Gastrocnemius medialis (tissue), 4 donors: ENCODE measurements at places on chromosomes 5 and 9.
A peak's percentile ranks its signal among the peaks of the same experiment; 100 is the strongest.

GRCh38 chr9:90979138-90979551 lies 177.5 kb downstream of the SYK start:
- no peak for DNase-seq

GRCh38 chr5:67807439-67807888 lies 408.1 kb upstream of the PIK3R1 start:
- peak; percentile 49 for DNase-seq

GRCh38 chr5:36145311-36145710 lies 6.4 kb downstream of the LMBRD2 start:
- DNase-seq, result no peak

- peak; percentile 79 for DNase-seq
Measured at GRCh38 chr5:177403792-177404640, 3.6 kb upstream of the PFN3 start.

GRCh38 chr9:136564379-136564988 lies 18.6 kb upstream of the NOTCH1 start:
- no peak for DNase-seq
